H54 (cell line): ENCODE measurements at places on chromosomes 2 and 18.
A peak's percentile ranks its signal among the peaks of the same experiment; 100 is the strongest.

DNA sequence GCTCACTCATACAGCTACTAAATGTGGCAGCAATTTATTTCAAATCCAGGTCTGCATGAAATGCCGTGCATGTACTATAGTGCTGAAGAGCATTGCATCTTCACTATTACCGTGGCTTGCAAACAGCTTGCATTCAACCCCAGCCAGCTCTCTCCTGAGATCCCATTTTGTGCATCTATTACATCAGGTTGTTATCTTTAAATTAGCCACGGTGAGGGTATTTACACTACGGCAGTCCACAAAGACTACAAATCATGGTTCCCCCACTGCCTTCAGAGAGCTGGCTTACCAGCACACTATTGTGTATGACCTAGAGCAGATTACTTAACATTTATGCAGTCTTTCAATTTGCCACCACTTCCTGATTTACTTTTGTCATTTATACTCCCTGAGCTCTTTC is 621.3 kb upstream of the LRATD1 start:
- no peak for DNase-seq

DNA sequence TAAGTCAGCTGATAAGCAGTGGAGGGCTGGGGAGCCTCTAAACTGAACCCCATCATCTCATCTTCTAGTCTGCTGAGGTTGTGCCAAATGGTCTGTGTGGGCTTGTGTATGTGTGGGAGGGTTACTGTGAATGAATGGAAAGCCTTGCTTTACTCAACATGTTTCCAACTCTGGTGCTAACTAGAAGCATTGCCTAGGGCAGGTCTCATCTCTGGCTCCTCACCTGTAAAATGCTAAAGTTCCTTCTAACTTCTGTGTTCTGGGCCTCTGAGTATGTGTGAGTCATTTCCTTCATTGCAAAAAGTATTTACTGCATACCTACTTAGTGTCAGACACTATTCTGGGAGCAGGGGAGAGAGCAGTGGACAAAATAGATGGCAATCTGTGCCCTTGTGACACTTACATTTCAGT is 1.3 kb downstream of the LIPG start:
- no peak for DNase-seq

DNA sequence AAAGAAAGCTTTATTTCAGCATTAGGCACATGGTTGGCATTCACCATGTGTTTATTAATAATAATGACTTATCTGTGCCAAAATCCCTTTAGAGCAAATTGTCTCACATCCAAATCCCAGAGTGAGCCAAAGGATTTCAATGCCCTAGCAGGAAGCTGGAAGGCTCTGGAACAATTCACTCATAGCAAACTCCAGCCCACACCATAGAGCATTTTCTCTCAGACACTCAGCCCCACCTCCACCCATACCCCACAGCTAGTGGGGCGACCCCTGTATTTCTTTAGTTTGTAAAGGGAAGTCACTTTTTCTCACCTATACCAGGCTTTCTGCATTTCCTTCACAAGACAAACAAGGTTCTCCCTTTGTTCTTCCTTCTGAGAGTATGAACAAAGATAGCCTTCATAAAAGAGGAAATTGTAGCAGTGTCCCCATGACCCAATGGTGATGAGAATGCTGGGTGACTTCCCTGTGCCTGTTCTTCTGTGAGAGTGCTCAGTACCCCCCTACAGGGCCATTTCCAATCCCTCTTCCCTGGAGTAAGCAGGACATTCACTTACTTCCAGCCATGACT is 100.1 kb upstream of the APCDD1 start:
- DNase-seq: no peak

- DNase-seq: no peak
These were observed 167.3 kb downstream of the MREG start for GRCh38 chr2:215845839-215846586.

DNA sequence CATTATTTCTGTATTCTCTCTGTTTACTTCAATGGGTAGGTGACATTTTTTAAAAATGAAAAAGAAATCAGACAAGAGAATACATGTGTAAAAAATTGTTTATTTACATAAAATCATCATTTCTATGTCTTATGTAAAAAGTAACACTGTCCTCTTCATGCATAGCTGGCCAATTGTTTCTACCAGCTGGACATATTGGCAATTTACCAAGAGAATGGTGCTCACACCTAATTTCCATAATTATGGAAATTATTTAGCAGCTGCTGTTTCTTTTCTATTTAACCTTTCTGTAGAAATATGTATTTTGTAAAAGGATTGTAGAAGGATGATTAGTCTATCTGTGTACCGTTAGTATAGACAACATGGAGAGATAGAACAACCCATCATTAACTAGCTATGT is 791.9 kb downstream of the TRIB2 start:
- no peak for DNase-seq

DNA sequence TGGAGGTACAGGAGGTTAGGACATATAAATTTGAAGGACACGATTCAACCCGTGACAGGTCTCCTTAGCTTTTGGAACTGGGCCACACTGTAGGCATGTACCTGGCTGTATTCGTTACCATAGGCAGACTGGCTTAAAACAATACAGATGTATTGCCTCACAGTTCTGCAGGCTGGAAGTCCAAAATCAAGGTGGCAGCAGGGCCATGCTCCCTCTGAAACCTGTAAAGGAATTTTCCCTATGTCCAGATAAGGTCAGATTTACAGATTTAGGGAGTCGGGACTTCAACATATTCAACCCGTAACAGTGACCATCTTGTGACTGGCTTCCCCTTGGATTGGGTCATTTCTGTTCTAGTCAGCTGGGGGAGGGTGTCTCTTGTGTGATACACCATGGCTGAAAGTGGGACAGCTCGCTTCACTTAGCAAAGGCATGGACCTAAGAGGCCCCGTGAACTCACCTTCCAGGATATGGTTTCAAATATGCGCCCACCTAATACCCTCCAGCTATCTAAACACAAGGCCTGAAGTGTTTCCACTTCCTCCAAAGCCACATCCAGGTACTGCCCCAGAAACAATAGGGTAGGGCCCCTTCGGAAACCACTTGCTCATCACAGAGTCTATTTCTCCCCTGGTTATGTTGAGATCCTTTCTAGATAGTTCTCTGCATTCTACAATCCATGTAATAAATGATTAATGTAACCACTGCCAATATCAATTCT is 85.0 kb downstream of the ZCCHC2 start:
- no peak for DNase-seq

- DNase-seq: no peak
These were observed 34.8 kb downstream of the ADNP2 start for GRCh38 chr18:80143881-80144280.

DNA sequence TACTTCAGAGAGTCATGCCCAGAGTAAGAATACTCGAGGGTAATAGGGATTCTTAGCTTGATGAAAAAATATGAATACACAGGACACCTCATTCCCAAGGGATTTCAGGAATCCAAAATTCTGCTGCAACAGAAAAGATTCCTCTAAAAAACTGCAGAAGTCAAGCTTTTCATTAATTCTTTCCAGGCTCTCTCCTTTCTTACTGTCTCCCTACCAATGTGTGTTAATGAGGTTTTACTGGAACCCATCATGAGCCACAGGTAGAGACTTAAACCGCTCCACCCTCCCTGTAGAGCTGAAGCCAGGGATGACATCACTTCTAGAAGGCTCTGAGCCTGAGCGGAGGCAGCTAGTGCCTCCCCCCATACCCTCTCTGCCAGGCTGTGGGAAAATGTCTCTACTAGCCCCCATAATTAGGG is 3.4 kb downstream of the SDC1 start:
- no peak for DNase-seq

- no peak for DNase-seq
These were observed 48.0 kb upstream of the RMND5A start for GRCh38 chr2:86672027-86672545.

- DNase-seq: no peak
These were observed 85.6 kb upstream of the ETAA1 start for GRCh38 chr2:67311536-67311935.

DNA sequence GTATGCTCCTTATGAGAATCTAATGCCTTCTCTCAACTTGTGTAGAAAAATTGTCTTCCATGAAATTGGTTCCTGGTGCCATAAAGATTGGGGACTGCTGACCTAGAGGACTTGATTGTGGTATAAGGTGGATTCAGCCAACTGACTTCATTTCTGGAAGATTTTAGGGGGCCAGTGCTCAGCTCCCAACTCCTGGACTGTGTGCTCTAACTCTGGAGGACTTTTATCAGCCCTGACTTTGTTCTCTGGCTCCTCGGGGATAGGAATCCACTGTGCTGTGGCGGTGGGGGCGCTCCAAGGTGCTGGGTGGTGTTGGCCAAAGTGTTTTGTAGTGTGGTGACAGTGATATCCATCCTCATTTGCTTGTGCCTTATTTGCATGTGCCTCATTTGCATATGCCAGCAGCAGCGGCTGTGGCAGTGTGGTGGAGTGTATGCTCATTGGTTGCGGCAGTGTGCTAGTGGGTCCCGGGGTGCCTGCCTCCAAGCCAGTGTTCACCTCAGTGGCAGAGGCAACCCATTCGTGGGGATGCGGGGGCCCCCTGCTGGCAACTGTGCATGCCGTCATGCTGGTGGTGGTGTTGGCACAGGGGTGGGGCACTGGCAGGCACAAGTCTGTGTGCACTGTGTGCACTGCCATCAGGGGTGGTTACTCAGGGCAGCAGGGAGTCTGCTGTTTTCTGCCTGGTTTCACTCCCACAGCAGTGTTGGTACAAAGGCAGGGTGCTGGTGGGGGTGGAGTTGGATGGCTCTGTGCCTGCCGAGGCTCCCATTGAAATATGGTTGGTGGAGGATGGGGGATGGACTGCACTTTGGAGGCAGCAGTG is 19.6 kb downstream of the EHBP1 start:
- peak; percentile 21 for DNase-seq

GRCh38 chr2:81901017-81901416 is 1596.5 kb upstream of the LRRTM1 start:
- DNase-seq: no peak

DNA sequence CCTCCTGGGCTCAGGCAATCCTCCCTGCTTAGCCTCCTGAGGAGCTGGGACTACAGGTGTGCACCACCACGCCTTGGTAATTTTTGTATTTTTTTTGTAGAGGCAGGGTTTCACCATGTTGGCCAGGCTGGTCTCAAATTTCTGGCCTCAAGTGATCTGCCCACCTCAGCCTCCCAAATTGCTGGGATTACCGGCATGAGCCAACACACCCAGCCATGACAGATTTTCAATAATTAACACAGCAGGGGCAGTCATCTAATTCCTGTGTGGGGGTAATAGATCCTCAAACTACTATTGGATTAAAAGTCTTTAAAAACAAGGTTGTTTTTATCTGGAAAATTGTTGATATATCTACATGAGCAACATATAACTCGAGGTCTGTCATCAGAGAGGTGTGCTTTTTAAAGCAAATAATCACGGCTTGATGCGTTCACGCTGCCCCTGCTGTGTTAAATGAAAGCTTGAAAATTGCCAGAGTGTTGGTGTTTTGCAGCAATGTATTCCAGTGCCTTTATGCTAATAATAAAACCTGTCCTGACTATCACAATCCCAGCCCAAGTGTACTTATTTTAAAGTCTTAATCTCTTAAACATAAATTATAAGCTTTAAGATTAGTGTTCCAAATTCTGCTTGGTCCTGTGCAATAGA is 35.6 kb upstream of the ASB1 start:
- DNase-seq: no peak

DNA sequence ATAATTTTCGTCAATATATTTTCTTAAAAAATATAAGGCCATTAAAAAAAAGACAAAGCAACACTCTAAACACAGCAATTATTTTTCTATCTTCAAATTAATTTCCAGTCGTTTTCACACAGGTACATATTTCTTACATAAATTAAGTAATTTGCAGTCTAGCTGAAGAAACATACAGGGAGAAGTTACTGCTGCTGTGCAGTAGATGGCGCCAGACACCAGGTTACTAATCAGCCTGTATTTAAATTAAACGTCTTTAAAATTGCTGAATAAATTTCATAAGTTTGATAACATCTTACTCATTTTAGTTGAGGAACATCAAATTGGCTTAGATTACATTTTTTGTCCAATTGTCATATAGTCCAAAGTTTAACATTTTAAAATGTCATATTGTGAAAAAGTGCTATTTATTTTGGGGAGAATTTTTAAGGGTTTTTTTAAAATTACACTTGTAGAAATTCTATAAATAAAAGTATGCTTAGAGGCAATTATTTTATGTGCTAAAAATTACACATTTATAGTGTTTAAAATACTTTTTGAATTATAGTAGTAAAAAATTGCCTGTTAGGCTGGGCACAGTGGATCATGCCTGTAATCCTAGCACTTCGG is 88.4 kb downstream of the PMAIP1 start:
- no peak for DNase-seq

DNA sequence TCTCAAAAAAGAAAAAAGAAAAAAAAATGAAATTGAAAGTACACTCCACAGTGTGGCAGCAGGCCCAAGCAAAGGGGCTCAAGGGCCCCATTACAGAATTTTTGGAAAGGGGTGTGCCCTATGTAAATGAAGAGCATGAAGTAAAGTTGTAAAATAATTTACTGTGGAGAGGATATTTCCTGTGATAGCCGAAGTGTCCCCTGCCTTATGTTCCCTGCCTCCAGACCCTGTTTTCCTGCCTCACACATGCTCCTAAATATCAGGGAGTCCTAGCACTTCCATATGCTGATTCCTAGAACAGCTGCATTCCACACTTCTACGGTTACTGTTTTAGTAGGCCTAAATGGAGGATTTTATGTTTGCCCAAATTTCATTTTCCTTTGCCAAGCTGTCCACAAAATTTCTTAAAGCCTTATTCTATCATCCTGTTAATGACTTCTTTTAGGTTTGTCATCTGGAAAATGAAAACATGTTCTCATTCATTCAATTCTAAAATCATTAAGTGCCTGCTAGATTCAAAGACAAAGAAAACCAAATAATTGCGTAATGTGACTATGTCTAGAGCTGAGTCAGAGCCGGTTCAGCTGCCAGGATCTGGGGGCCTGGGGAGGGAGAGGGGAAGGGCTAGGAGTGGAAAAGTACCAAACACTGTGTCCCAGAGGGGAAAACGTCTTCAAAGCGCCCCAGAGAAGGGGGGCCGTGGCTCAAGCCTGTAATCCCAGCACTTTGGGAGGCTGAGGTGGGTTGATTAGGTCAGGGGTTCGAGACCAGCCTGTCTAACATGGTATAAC is 25.9 kb upstream of the IMPA2 start:
- no peak for DNase-seq

- no peak for DNase-seq
These were observed 68.9 kb downstream of the CYP26B1 start for GRCh38 chr2:72078773-72079172.

DNA sequence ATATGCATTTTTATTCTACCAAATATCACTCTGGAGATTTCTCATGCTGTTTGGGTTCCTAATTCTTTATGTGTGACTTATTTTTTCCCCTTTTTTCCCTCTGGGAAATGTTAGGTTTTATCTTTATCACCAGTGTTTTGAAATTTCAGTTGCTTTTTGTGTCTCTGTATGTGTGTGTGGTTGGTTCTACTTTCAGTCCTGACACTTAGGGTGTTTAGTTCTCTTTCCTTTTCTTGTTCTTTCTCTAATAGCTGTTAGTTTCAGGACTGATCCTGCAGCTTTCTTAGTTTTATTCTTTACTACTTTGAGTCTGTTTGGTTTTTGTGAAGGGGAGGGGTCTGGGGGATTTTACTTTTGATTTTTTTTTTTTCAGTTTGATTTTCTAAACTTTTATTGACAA is 23.1 kb downstream of the PPM1B start:
- no peak for DNase-seq

- no peak for DNase-seq
These were observed 38.2 kb upstream of the LYPD6B start for GRCh38 chr2:149000158-149000938.

GRCh38 chr2:27095745-27096651 is 9.4 kb downstream of the KHK start:
- DNase-seq: peak; percentile 54
